Activated CD4-positive, alpha-beta T cell treated with anti-CD3 and anti-CD28 coated beads, Interleukin-2, amount 10 ng/mL, durations not matched to agents 7 days and 5 days (primary cell): ENCODE measurements at places on chromosomes 3 and 15.

DNA sequence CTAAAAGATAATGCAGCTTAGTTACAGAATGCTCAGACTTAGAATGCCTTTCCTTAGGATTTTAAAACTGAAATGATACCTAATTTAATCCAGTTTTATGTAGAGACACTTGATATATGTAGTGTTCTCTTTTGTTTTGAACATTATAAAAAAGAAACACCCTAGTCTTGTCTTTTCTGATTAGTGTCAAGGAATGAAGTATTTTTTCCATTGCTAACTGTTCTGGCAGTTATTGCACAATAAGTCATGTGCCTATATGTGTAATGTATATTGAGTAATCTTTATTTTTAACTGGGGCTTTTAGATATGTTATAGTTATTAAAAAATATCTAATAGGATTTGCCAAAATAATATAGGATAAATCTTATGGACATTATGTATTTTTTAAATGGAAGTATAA is 4.5 kb downstream of the ARL8B start:
- no peak for DNase-seq

GRCh38 chr3:39250116-39250747 is 29.6 kb downstream of the CX3CR1 start:
- no peak for DNase-seq

- DNase-seq = no peak
These were observed 11.7 kb downstream of the RBM5 start for GRCh38 chr3:50100386-50100785.

DNA sequence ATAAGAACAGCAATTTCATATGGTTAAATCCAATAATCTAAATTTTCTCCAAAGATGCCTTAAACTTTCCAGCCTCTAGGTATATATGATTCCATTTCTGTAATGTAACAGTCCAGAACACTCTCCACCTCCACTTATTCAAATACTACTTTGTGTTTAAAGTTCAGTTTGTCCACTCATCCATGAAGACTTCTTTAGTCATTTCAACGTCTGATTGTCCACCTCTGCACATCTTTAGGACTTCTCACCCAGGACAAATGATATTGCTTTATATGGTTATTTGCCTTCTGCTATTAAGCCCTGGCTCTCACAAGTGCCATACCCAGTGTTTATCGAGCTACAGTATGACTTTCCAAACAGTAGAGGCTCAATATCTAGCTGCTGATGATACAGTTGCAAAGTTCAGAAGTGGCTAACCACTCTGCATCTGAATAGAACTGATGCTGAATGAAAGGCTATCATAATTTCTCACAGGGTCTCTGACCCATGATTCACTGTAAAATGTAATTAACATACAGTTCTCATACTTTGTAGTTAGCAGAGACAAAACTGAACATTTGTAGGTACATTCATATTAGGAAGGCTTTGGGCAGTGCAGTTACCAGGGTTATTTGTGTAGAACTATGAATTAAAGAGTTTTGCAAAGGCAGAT is 93.7 kb upstream of the MBNL1 start:
- DNase-seq = no peak

- no peak for DNase-seq
These were observed 10.2 kb upstream of the LDHAL6B start for GRCh38 chr15:59196416-59196815.

DNA sequence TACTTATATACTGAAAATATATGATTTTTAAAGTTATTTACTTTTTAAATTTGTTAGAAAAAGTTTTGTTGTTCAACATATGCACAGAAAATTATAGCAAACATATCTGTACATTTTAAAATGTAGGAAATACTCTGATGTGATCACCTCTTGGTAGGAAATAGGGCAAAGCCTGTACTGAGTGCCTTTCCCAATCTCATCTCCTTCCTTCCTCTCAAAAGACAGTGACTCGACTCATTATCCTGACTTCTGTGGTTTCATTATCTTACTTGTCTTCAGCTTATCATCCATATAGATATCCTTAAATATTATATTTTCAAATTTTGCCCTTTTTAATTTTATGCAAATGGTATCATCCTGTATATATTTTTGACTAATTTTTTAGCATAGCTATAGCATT is 18.4 kb upstream of the ALCAM start:
- DNase-seq = no peak

DNA sequence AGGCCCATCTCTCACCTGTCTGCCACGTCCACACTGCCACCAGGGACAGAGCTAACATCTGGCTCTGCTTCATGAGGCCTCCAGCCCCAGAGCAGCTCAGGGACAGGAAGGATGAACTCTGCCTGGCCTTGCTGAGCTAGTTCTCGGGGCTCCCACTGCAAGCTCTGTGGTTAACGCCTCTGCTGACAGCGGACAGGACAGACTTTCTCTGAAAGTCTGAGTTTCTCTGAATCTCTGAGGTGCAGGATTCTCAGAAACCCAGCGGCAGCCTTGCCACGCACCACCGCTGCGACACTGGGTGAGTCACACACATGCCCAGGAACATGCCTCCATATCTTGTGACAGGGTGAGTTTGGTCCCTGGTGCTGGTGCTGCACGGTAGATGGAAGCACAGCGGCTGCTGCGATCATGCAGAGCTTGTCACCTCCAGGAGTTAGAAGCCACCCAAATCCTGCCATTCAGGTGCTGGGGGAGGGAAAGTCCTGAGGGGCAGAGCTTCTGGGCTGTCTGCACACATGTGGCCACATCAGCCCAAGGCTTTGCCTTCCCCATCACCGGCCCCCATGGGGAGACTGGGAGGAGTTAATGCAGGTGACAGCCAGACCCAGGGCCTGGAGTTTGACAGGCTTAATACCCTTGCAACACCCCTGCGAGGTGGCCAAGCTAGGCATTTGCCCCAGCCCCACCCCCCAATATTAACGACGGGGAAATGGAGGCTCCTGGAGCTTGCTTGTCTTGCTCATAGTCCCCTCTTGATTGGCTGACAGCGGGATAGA is 267.0 kb downstream of the PLCL2 start:
- peak; percentile 95 for DNase-seq

GRCh38 chr3:135897715-135898114 is 67.8 kb upstream of the PPP2R3A start:
- no peak for DNase-seq

- DNase-seq = no peak
These were observed 94.7 kb upstream of the RNF7 start for GRCh38 chr3:141643391-141643790.

DNA sequence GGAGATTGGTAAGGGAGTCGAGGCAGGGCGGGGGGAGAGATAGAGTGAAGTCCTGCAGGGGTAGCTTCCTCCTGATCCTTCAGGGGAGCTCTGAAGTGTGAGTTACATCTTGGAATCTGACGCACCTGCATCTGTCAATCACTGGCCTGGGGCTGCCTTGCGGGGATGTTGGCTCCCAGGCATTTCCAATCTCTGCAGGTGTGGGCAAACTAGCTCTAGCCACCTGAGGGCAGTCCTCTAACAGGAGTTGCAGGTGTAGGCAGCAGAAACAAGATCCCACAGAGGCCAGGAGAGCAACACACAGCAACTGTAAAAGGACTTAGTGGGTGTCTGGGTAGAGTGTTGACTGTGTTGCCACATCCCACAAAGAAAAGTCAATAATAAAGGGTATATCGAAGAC is 63.6 kb downstream of the ZNF621 start:
- DNase-seq = no peak

- no peak for DNase-seq
These were observed 40.2 kb downstream of the ATP2B2 start for GRCh38 chr3:10465161-10465560.

GRCh38 chr3:177647341-177647740 is 450.1 kb upstream of the TBL1XR1 start:
- DNase-seq = no peak

DNA sequence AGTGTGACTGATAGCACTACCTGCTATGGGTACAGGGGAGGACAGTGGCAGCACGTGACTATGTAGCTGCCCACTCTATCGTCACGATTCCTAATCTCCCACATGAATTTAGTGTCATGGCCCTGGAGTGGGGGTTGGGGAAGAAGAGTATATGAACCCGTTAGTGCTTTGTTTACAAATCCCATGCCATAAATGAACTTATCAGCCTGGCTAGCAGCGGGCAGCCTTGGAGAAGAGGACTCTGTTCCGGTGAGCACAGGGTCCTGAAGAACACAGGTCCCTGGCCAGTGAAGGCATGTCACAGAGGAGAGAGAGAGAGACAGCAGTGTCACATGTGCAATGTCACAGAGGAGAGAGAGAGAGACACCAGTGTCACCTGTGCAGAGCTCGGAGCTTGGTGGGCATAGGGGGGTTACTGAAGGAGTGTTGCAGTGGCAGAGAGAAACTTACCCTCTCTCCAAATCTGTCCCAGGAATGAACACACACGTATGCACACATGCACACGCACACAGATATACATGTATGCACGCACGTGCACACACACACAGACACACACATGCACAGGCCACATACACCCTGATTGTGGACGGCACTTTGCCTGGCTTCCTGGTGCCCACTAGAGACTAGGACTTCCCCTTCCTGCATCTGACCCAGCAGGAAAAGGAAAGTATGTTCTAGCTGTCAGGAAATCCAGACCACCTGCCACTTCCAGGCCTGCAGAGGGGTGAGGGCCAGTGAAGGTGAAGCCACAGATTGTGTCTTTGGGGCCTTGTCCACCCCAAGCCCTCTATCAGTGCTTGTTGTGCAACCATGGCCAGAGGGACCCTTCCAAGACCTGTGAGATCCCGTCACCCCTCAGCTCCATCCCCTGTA is 26.3 kb downstream of the ITGA11 start:
- DNase-seq = no peak

GRCh38 chr15:68303560-68304436 is 26.3 kb downstream of the FEM1B start:
- DNase-seq = peak; percentile 5

GRCh38 chr3:14290631-14291385 is 111.6 kb upstream of the SLC6A6 start:
- DNase-seq = no peak

GRCh38 chr15:92989470-92989869 is 89.3 kb downstream of the CHD2 start:
- no peak for DNase-seq

GRCh38 chr3:37752649-37753025 is 109.0 kb upstream of the CTDSPL start:
- DNase-seq = no peak

GRCh38 chr15:59360305-59360704 is 12.4 kb downstream of the MYO1E start:
- no peak for DNase-seq

GRCh38 chr15:92167451-92167850 is 226.2 kb upstream of the ST8SIA2 start:
- no peak for DNase-seq
